NB4 (cell line): ENCODE measurements at places on chromosomes 16 and 17.

GRCh38 chr17:50389534-50389933 is 7.8 kb downstream of the LRRC59 start:
- no peak for DNase-seq

DNA sequence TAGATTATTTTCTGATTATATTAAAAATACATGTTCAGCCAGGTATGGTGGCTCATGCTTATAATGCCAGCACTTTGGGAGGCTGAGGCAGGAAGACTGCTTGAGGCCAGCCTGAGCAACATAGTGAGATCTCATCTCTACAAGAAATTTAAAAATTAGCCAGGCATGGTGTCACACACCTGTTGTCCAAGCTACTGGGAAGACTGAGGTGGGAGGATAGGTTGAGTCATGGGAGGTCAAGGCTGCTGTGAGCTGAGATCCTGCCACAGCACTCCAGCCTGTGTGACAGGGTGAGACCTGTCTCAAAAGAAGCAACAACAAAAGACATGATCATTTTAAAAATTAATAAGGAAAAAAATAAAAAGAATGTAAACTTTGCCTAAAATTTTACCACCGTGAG is 40.7 kb downstream of the PRAC1 start:
- DNase-seq: no peak

GRCh38 chr17:73591296-73592078 is 52.8 kb downstream of the SDK2 start:
- no peak for DNase-seq

DNA sequence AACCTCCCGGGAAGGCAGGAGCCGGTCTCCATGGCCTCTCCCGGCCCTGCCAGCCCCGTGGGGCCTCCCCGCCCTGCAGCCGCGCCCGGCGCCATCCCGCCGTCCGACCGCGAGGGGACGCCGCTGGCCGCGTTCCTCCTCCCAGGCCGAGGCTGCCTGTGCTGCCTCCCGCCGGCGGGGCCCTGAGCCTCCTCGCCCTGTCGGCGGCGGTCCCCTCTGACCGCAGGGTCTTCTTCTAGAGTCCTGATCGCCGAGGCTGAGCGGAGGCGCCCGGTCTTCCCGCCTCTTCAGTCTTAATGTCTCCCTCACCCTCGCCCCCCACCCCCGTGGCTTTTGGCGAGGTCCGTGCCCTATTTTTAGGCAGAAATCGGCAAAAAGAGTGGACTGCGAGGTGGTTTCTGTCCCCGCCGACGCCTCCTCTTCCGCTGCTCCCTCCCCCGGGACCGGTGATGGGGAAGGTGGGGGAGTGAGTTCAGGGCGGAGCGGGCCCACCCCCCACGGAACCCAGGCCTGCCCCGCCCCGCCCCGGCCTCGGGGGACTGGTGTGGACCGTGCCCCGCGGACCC is 794 bp upstream of the CPNE7 start:
- peak; percentile 86 for DNase-seq

- no peak for DNase-seq
These were observed 33.6 kb upstream of the BRD7 start for GRCh38 chr16:50402298-50402895.

- DNase-seq: no peak
These were observed 6.6 kb upstream of the SUPT4H1 start for GRCh38 chr17:58358408-58359172.

DNA sequence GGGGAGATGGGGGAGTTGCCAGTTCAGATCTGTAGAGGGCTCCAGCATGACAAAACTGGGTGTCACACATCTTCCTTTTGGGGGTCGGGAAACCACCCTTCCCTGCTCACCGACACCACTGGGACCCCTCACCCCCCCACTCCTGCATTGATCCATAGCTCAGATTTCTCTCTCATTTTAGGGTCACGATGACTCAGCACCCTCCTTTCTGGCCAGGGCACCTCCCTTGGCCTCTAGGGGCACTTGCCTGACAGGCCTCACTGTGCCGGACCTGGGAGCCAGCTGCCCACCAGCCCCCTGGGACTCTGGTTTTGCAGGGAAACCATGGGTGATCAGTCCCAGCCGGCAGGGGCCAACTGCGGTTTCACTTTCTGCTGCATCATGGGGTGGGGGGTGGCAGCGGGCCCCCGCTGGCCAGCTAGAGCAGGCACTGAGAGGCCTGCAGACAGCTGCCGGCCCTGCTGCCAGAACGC is 239.4 kb downstream of the MRTFB start:
- DNase-seq: peak; percentile 92

DNA sequence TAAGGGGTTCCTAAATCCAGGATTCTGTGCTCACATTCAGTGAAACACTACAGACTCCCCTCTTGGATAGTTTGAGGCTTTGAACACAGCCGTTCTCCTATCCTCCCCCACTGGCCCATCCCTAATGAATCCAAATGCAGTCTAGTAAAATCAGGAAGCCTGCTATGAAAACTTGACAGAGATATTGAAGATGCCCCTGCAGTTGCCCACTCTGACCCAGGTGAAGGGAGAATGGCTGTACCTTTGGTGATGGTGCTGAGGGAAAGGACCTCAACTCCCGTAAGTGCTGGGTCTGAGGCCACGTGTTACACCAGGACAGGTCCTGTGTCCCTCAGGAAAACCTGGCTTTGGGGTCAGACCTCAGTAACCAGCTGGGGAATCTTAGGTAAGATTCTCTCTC is 54.4 kb downstream of the SF3B3 start:
- peak; percentile 25 for DNase-seq
